ENCODE measurements at places on chromosomes 5 and 9.

DNA sequence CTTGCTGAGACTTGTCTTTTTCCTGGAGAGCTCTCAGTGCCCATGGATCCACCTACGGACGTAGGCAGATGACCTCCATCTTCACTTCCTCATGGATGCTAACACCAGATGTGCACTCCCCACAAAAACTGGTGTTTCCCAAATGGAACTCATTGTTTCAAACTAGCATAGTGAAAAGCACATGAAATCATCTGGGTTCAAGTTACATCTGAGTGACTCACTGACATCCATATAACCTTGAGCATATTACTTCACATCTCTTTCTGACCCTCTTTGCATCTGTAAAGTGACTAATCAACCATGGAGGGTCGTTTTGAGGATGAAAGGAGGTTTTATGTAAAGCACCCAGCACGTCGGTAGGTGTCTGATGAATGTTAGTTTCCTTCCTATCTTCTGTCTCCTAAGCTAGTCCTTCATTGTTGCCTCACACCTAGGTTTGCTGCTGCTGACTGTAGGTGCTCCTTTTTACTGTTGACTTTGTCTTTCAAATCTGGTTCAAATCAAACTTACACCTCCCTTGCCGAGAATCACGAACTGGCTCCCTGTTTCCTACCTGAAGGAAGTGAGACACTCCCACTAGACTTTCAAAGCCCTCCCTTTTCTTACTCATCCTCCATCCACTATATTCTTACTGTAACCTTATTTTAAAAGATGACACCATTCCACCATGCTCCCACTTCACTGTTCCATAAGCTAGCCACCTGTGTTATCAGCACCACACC, 10.3 kb downstream of the OCLN start:
- no peak for DNase-seq

GRCh38 chr5:14133394-14133793, 9.7 kb upstream of the TRIO start:
- no peak for DNase-seq

GRCh38 chr5:173823721-173824567, 64.2 kb upstream of the CPEB4 start:
- DNase-seq = no peak

- DNase-seq = no peak
Observed at GRCh38 chr5:68114378-68115040, 101.0 kb upstream of the PIK3R1 start.

DNA sequence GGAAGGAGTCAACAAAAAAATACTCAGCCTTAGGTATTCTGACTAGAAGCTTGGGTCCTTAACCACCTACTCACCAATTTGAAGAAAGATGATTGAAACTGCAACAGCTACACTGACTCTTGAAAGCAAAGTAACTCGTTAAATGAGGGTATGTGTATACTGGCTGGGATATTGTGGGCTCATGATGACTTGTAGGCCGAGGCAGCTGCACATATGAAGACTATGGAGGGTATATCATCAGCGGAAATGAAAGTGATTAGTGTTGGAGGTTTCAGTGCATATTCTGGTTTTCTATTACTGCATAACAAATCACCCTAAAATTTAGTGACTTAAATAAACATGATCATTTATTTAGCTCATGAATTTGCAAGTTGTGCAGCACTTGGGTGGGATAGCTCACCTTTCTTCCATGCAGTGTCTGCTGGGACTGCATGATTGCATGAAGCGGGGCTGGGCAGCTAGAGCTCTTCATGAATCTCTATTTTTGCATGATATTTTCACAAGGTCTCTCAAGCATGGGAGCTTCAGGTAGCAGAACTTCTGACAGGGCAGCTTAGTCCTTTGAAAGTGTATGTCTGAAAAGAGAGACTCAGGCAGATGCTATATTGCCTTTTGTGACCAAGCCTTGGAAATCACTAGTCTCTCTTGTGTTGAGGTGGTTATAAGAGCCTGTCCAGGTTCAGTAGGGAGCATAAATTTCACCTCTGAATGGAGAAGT, 96.1 kb upstream of the CDKN2B start:
- no peak for DNase-seq

Measured in stimulated activated CD4-positive, alpha-beta T cell treated with anti-CD3 and anti-CD28 coated beads, Interleukin-1b, Interleukin-23, amount 100 ng/mL, for 1 hour (primary cell).